RPMI8226 (cell line): ENCODE measurements at places on chromosomes 12 and 14.

GRCh38 chr14:38391334-38391733, 135.4 kb upstream of the CLEC14A start:
- DNase-seq: peak; percentile 4

GRCh38 chr12:15278816-15279658, 43.3 kb upstream of the PTPRO start:
- peak; percentile 93 for DNase-seq

GRCh38 chr14:20626274-20626673, 15.2 kb downstream of the OR6S1 start:
- DNase-seq: no peak

DNA sequence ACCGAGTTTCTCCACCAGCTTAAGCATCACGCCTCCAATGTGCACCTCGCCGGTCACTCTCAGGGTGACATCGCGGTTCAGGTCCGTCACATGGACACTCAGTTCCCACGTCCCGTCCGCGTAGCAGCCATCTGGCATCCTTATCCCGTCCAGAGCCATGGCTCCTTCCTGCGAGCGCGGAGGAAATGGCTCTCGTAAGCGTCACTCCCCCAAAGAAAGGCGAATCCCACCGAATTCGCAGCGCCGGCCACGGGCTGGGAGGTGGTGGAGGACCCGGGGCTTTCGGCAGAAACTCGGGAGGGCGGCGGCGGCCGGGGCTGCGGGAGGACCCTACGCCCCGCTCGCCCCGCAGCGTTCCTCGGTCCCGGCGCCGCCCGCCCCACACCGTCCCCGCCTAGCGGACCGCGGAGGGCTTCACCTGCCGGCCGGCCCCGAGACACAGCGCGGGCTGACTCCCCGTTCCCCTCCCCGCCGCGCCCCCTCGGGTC, 396 bp downstream of the FERMT2 start:
- no peak for DNase-seq

DNA sequence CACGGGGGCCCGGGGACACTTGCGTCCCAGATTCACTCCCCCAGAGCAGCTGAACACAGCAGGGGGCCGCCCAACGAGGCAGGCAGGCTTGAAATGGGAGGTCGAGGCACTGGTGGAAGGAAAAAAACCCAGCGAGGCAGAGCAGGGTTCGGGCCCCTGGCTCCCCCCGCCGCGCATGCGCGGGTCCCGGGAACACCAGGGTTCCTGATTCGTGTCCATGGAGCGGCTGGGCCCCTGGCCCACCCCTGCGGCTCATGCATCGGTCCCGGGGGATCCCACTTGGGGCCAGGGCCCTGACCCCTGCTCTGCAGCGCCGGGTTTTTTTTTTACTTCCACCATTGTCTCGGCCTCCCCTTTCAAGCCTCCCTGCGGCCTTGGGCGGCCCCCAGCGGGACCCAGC, 321.5 kb downstream of the ALG10 start:
- no peak for DNase-seq

- no peak for DNase-seq
Measured at GRCh38 chr12:29082522-29082921, 66.6 kb upstream of the FAR2 start.

DNA sequence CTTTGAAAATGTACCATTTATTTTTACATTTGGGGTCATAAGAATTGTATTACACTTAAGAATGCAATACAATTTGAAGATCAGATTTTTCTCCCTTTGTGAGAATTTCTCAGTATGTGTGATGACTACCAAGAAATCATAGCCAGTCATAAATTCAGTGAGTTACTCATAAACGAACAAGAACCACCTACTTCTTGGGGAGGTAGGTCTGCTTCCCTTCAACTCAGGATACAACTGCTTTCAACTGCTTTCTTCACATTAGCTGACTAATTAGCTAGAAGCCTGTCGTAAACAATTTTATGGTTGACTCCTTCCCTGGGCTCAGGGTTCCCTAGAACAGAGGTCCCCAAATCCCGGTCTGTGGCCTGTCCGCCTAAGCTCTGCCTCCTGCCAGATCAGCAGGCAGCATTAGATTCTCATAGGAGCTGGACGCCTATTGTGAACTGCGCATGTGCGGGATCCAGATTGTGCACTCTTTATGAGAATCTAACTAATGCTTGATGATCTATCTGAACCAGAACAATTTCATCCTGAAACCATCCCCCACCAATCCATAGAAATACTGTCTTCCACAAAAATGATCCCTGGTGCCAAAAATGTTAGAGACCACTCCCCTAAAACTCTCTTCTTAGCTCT, 3.7 kb downstream of the ANG start:
- DNase-seq: no peak

- no peak for DNase-seq
Measured at GRCh38 chr14:25062022-25062321, 12.0 kb upstream of the STXBP6 start.

GRCh38 chr14:21384494-21384851, 654 bp upstream of the SUPT16H start:
- no peak for DNase-seq

GRCh38 chr12:112617153-112617505, 174.4 kb upstream of the RPH3A start:
- no peak for DNase-seq

- DNase-seq: no peak
Measured at GRCh38 chr14:106850913-106851825, 1324.8 kb downstream of the TMEM121 start.

DNA sequence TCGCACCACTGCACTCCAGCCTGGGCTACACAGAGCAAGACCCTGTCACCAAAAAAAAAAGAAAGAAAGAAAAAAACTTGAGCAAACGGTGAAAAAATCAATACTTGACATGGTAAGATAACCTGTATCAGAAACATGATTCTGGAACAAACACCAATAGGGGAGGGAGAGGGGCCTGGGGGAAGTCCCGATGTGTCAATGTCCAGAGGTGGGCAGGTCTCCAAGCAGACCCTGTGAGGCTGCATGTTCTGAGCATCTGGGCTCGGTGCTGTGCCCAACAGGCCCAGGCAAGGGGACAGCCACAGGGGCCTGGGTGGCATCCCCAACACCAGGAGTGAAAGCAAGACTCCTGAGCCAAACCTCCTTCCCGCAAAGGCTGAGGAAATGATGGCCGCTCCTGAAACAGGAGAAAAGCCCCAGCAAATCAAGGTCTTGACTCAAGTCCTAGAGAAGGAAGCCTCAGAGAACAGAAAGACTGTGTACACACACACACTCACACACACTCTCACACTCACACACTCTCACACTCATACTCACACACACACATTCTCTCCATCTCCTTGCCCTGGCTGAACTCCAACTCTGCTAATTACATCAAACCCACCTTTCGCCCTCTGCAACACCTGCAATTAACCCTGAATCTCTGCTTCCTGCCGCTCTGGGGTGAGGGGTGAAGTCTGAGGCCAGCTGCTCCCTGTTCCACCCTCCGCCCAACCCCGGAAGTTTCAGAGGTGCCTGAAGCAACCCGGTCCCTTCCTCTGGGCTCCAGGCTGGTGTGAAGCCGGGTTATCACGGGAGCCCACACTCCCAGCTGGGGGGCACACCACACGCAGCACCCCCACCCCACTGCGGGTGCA, 20.4 kb downstream of the CCDC88C start:
- peak; percentile 88 for DNase-seq

- no peak for DNase-seq
Measured at GRCh38 chr12:101563212-101563611, 31.6 kb upstream of the MYBPC1 start.

DNA sequence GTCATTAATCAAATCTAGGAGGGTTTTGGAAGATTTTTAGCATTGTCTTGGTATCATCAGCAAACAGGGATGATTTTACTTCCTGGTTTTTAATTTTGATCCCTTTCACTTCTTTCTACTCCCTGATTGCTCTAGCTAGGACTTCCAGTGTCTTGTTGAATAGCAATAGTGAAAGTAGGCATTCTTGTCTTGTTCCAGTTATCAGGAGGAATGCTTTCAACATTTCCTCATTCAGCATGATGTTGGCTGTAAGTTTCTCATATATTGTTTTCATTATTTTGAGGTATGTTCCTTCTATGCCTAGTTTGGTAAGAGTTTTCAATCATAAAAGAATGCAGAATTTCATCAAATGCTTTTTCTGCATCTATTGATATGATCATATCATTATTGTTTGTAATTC, 244.2 kb upstream of the CLEC14A start:
- DNase-seq: no peak

DNA sequence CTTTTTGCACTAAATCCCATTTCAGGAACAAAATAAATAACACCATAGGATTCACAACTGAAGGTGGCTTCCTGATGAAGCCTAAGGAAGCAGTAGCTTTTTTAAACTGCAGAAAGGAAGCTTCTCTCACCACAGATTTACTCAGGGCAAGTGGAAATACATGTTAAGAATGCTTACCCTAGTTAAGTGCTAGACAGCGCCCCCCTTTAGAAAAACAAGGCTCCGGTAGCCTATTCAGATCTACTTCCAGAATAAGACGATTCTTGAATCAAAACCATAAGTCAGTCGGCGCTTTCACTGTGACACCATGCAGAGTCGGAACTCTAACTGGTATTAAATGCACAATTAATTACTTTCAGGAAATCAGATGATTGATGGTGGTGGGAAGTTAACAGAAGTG, 41.9 kb downstream of the E2F7 start:
- DNase-seq: no peak

GRCh38 chr12:44930972-44931600, 55.0 kb upstream of the NELL2 start:
- peak; percentile 74 for DNase-seq

GRCh38 chr14:45253754-45254310, 830 bp upstream of the MIS18BP1 start:
- no peak for DNase-seq

DNA sequence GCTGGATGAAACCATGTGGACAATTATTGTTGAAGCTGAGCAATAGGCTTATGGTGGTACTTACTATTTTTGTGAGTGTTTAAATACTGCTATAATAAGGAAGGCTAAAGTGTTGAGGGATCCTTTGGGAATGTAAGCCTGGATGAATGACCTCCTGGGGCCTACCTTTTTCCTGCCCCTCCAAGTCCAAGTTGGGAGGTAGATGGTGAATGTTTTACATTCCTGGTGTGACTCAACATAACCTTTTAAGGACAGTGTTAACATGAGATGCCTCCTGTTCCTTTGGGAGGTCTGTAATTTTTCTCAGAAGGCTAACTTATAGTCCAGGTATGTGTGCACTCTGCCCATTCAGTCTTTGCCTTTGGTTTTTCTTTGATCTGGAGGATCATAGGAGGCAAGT, 315.9 kb downstream of the NRXN3 start:
- DNase-seq: no peak

- peak; percentile 13 for DNase-seq
Measured at GRCh38 chr14:68144051-68144681, 324.6 kb downstream of the RAD51B start.

- no peak for DNase-seq
Measured at GRCh38 chr12:111212814-111213456, 156.0 kb downstream of the PHETA1 start.

DNA sequence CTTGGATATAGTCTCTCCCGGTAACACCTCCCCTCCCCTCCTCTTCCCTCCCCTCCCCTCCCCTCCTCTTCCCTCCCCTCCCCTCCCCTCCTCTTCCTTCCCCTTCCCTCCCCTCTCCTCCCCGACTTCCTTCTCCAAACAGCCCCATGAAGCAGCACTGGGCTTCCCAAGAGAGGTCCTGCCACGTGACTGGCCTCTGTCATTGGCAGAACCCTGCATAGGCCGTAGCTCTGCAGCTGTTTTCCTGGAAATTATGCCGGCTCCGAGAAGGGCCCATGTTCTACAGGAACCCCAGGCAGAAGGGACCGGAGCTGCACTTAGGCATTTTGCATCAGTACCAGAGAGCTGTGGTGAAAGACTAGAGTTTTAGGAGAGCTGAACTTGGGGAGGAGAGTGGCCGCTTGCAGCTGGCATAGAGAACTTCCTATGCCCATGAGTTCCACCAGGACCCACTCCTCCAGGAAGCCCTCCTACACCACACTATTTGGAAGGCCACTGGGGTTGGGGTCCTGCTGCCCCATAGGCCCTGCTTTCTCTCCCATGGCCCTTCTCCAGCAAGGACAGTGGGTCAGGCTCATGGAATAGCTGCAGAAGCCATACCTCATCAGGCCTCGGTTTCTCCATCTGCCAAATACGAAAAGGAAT, 5.1 kb upstream of the TNFAIP2 start:
- no peak for DNase-seq

DNA sequence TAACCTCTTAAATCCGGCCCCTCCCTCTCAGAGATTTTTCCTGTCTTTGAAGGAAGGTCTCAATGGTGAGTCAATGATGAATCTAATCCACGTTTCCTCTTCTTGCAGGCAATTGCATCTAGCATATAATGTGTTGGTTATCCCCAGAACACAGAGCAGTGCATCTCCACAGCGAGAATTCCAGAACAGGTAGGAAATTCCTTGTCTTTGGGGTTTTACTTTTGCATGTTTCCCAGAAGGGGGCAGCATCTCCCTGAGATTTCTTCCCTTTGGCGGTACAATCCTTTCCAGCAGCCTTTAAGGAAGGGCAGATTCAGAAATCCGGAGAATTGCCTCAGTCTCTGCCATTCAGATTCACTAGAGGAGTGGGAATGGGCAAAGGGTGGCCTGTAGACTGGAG, 128.0 kb downstream of the KCNA5 start:
- peak; percentile 38 for DNase-seq

GRCh38 chr12:94175763-94176668, 27.6 kb downstream of the PLXNC1 start:
- no peak for DNase-seq

DNA sequence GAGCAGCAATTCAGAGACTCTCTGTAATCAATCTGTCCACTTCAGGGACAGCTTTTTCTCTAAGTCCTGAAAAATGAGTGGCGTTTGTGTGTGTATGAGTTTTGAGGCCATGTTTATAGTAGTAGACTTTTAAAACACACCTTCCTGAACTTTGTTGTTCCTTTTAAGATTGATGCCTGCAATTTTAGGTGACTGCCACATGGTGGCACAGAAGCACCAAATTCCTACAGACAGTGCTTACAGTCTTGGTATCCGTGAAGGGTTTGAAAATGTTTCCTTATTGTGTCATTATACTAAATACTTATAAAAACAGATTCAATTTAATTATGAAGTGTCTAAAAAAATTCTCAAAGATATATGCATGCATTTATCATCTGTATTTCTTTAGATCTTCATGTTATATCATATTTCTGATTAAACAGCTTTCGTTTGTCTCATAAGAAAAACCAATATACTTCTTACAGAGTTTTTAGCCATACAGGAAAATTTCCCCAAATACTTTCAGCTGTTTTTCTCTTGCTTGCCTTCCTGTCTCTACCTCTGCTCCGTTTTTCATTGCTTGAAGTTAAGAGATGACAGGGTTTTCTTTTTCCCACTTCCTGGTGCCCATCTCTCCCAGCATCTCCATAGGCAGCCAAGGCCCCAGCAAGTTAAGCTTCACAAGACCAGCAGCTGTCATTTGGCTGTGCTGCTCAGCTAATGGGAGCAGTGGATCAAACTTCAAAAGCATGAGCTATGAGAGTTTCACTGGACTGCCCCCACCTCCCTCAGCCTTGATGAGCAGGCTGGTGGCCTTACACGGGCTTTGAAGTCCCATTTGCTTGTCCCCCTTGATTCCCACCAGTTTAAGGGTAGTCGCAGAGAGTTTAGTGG, 259.6 kb downstream of the AKAP6 start:
- DNase-seq: peak; percentile 31

DNA sequence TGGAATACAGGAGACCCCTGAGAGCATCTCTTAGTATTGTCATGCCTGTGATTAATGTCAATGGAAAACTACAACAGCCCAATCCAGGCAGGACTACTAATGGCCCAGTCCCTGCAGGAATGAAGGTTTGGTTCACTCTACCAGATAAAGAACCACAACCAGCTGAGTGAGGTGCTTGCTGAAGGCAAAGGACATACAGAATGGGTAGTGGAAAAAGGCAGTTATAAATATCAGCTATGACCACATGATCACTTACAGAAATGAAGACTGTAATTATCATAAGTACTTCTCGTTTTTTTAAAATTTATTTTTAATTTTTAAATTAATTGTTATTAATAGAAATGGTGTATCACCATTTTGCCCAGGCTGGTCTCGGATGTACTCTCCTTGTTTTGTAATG, 17.2 kb upstream of the LPCAT3 start:
- DNase-seq: no peak
